Activated CD8-positive, alpha-beta T cell treated with anti-CD3 and anti-CD28 coated beads, Interleukin-2, amount 10 ng/mL, durations not matched to agents 7 days and 5 days (primary cell): ENCODE measurements at places on chromosomes 5 and 9. TPM values are rescaled to one million over a fixed set of nuclear protein-coding genes. Genes with fewer than 3 reads are reported as not detected.

Gene C9orf153
- 0.34 TPM for total RNA-seq

Gene PCDHA1
- total RNA-seq = not detected

- no peak for DNase-seq
These were observed 93.3 kb upstream of the MAP1B start for GRCh38 chr5:72013766-72014624.

GRCh38 chr9:109934857-109935215 is 154.8 kb downstream of the PALM2AKAP2 start:
- DNase-seq = no peak

Gene ARAP3
- total RNA-seq = 8.8 TPM

Gene PAEP
- total RNA-seq = not detected

Gene KIF24
- total RNA-seq = 11.2 TPM

DNA sequence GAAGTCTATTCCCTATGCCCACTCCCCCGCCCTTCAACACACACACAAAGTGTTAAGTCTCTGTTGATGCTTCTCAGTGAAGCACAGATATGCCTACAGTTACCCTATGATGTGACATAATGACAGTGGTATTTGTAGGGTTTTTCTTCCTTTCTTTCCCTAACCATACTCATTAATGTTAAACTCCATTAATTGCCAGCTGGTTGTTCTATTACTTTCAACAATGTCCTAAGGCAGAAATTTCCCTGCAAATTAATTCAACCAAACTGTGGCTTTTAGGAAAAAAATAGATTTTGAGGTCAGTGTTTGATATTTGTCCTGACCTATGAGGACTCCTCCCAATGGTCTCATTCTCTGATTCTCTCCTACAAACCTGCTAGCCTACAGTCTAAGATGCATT is 38.2 kb upstream of the SLCO6A1 start:
- no peak for DNase-seq

Gene BTNL3
- total RNA-seq = not detected

DNA sequence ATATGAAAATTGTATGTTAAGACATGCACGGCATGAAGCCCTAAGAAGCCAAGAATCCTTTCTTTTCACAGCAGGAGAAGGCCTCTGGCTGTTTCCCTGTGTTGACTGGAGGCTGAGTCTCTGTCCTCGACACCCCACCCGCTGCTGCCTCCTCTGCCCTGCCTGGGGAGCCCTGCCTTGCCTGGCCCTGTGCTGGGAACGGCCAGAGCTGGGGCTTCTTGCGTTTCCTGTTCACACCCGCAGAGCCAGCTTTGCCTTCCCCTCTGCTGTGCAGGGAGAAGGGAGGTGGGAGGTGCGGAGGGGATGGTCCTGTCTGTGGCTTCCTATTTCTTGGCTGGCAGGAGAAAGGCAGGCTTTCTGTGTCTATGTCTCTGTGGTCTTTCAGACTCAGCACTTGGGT is 6.9 kb upstream of the GMCL2 start:
- DNase-seq = no peak

GRCh38 chr9:626596-626995 is 214.9 kb upstream of the DMRT1 start:
- no peak for DNase-seq

Gene PRLR
- not detected for total RNA-seq
